T-helper 2 cell treated with Interferon-gamma antibody and Interleukin-4, amounts not matched to agents 5 μg/mL and 100 μg/mL, for 36 hours (primary cell): ENCODE measurements at places on chromosomes 1 and 21.

DNA sequence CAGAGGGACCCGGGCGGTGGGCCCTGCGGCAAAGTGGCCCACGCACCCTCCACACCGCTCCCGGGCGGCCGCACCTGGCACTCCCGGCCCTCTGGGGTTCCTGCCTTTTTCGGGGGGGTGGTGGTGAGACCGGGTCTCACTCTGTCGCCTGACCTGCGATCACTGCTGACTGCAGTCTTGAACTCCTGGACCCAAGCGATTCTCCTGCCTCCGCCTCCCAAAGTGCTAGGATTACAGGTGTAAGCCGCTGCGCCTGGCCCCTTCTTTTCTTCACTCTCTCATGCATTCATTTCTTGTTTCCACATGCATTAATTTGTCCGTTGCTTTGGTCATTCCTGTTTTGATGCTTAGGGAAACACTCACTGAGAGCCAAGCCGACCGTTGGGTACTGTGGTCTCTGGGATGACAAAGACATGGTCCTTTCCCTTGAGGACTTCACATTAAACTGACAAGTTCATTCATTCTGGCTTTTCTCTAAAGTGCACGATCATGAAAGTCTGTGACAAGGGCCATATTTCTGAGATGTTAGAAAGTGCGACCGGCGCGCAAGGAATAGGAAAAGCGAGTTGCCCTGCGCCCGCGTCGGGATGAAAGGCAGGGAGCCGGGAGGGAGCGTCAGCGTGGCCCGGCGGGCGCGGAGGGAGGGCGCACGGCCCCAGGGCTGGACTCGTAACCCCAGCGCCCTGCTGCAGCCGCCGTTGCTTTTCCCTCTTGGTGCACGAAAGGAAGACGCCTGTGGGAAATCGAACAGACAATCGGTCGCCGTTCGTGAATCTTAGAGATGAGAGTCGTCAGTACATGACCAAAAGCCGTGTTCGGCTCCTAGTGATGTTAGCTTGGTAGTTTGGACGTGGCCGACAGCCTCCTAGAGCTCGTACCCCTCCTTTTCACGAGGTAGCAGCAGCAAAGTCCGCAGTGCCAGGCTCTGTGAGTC lies 1.0 kb upstream of the MCOLN2 start:
- H3K27ac ChIP-seq, result peak overlapping the region; percentile 73
- H3K27me3 ChIP-seq, result peaks cover 30% of the 10 kb centered on the region
- H3K4me1 ChIP-seq, result peaks cover 44% of the 10 kb centered on the region
- H3K36me3 ChIP-seq, result peaks cover 13% of the 10 kb centered on the region

- no peak overlapping the region for H3K27ac ChIP-seq
- no peaks in the 10 kb centered on the region for H3K4me1 ChIP-seq
- DNase-seq, result no peak
- peaks cover 5% of the 10 kb centered on the region for H3K27me3 ChIP-seq
- no peak overlapping the region for H3K4me3 ChIP-seq
Measured at GRCh38 chr1:153000294-153000693, 1.3 kb upstream of the SPRR3 start.

- H3K27me3 ChIP-seq, result peaks cover 30% of the 10 kb centered on the region
- DNase-seq, result no peak
- no peak overlapping the region for H3K4me3 ChIP-seq
- no peak overlapping the region for H3K27ac ChIP-seq
- peaks cover 3% of the 10 kb centered on the region for H3K4me1 ChIP-seq
- no peaks in the 10 kb centered on the region for H3K36me3 ChIP-seq
Measured at GRCh38 chr1:217088011-217088410, 364.8 kb upstream of the ESRRG start.

DNA sequence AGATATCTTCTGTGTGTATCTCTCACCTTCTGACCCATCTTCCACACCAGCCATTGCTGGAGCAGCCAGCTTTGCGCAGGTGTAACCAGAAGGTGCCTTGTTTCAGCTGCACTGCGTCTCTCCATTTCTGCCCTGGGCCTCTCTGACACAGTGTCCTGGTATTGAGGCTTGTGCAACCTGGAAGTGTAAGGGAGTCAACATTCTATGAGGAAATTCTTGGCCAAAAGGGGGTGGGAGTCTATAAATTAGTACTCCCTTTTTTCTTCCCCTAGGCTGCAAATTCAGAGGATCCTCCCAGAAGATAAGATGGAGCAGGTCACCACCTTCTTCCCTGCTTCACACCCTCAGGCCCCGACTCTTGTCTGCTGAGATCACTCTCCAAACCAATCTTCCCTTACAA lies 109.1 kb downstream of the MRPS6 start:
- H3K27ac ChIP-seq, result no peak overlapping the region
- peaks cover 2% of the 10 kb centered on the region for H3K27me3 ChIP-seq
- no peak overlapping the region for H3K4me3 ChIP-seq
- peaks cover 5% of the 10 kb centered on the region for H3K4me1 ChIP-seq

DNA sequence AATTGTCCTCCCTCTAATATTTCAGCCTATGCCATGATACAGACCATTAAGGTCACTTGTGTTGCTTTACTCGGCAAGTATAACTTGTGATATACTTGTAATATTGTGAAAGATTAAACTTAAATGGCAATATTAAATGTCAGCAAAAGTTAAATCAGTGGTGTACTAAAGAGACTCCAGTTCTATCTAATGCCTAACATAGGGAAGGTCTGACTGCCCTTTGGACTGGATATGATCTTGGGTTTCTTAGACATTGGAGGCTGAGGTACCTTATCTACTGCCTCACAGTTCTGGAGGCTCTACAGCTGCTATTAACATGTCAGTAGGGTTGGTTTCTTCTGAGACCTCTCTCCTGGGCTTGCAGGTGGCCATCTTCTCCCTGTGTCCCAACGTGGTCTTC lies 89.9 kb downstream of the MT1HL1 start:
- no peak overlapping the region for H3K4me3 ChIP-seq
- no peaks in the 10 kb centered on the region for H3K27me3 ChIP-seq
- H3K36me3 ChIP-seq, result peaks cover 5% of the 10 kb centered on the region
- no peaks in the 10 kb centered on the region for H3K4me1 ChIP-seq
- no peak for DNase-seq
- H3K27ac ChIP-seq, result no peak overlapping the region

- H3K36me3 ChIP-seq, result no peaks in the 10 kb centered on the region
- peaks cover 3% of the 10 kb centered on the region for H3K4me1 ChIP-seq
- DNase-seq, result no peak
- H3K4me3 ChIP-seq, result no peak overlapping the region
Measured at GRCh38 chr1:64072089-64072793, 131.2 kb upstream of the UBE2U start.

GRCh38 chr1:236882678-236883077 lies 87.6 kb downstream of the MTR start:
- H3K36me3 ChIP-seq, result peaks cover 21% of the 10 kb centered on the region
- no peak for DNase-seq
- no peaks in the 10 kb centered on the region for H3K27me3 ChIP-seq
- no peak overlapping the region for H3K4me3 ChIP-seq
- no peaks in the 10 kb centered on the region for H3K4me1 ChIP-seq
- H3K27ac ChIP-seq, result no peak overlapping the region

- no peak for DNase-seq
- peaks cover 17% of the 10 kb centered on the region for H3K27me3 ChIP-seq
- H3K4me1 ChIP-seq, result no peaks in the 10 kb centered on the region
- no peaks in the 10 kb centered on the region for H3K36me3 ChIP-seq
- H3K27ac ChIP-seq, result no peak overlapping the region
Measured at GRCh38 chr1:51058858-51059257, 43.2 kb upstream of the C1orf185 start.

- peaks cover 57% of the 10 kb centered on the region for H3K4me1 ChIP-seq
- H3K27me3 ChIP-seq, result no peaks in the 10 kb centered on the region
- H3K4me3 ChIP-seq, result peak overlapping the region; percentile 92
- peak; percentile 75 for DNase-seq
- peak overlapping the region; percentile 88 for H3K27ac ChIP-seq
Measured at GRCh38 chr1:155977690-155978324, 540 bp downstream of the ARHGEF2 start.

- peak overlapping the region; percentile 58 for H3K27ac ChIP-seq
- peaks cover 2% of the 10 kb centered on the region for H3K36me3 ChIP-seq
- peaks cover 30% of the 10 kb centered on the region for H3K4me1 ChIP-seq
- peaks cover 31% of the 10 kb centered on the region for H3K27me3 ChIP-seq
Measured at GRCh38 chr1:23422241-23422877, 2.2 kb downstream of the TCEA3 start.

DNA sequence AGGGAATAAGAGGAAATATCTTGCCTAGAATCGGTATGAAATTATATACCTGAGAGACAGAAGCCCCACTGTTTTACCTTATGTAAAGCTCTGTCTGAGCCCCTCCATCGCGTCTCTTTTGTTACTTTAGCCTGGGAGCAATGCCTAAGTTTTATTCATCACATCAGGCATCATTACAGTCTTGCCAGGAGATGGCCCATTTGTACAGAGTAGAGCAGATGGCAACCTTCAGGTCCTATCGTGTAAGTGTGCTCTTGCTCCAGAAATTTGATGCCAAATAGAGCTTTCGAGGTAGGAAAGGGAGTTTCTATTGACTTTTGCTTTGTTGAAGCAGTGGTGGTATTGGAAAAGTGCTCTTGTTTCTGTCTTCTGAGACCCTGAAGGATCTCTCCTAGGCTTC lies 24.9 kb downstream of the CFAP126 start:
- H3K4me1 ChIP-seq, result peaks cover 2% of the 10 kb centered on the region
- H3K27me3 ChIP-seq, result no peaks in the 10 kb centered on the region
- no peak overlapping the region for H3K4me3 ChIP-seq
- no peak for DNase-seq
- no peak overlapping the region for H3K27ac ChIP-seq

DNA sequence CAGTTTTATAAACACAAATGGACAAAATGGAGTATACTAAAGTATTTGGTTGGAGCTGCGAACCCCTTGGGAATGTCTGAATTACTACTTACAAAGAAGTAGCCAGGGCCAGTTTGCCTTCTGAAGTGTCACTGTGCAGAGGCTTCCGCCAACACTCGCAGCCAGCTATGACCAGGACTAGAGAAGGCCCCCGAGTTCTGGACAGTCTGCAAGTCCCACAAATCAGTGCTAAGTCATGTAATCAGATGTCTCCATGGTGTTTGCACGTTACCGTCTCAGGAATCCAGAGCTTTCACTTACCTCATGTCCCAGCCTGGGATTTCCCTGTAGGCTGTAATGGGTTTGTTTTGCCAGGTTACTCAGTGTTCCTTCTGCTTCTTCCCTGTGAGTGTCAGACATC lies 106.6 kb upstream of the SPAG17 start:
- H3K4me1 ChIP-seq, result no peaks in the 10 kb centered on the region
- no peak for DNase-seq
- H3K4me3 ChIP-seq, result no peak overlapping the region
- no peaks in the 10 kb centered on the region for H3K27me3 ChIP-seq
- H3K27ac ChIP-seq, result no peak overlapping the region

DNA sequence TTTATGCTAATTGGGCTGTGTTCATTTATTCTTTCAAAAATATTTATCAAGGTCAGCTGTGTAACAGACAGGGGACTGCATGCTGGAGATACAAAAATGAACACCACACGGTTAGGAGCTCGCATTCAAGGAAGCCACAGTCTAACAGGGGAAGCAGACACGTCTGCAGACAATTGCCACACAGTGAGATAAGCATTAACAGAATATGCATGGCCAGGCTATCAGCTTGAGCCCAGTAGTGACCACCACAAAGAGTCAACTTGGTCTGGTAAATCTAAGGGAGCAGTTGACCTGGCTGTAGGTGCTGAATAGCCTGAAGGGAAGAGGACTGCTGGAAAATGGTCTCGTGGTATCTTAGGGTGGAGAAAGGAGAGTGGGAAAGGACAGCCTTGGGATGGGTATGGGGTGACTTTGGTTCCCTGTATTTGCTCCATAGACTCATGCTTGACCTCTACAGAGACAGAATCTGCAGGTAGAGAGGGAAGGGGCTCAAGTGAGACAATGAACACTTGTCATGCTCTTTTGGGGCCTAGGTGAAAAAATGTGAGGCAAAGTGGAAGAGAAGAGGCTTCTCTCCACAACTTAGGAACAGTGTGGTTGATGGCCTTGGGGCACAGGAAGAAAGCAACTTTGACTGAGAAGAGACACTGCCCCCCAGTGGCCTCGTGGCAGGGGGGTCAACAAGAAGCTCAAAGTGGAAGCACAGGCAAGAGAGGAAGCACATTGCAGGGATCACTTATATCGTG lies 7.6 kb upstream of the NPL start:
- H3K4me1 ChIP-seq, result peaks cover 15% of the 10 kb centered on the region
- DNase-seq, result peak; percentile 57
- no peak overlapping the region for H3K4me3 ChIP-seq
- no peak overlapping the region for H3K27ac ChIP-seq
- no peaks in the 10 kb centered on the region for H3K36me3 ChIP-seq

GRCh38 chr1:167775178-167775577 lies 53.4 kb downstream of the MPZL1 start:
- H3K27ac ChIP-seq, result no peak overlapping the region
- DNase-seq, result no peak
- H3K36me3 ChIP-seq, result peaks cover 18% of the 10 kb centered on the region
- peaks cover 10% of the 10 kb centered on the region for H3K4me1 ChIP-seq
- no peaks in the 10 kb centered on the region for H3K27me3 ChIP-seq

GRCh38 chr1:43267291-43267805 lies 2.4 kb upstream of the TMEM125 start:
- peaks cover 9% of the 10 kb centered on the region for H3K4me1 ChIP-seq
- H3K36me3 ChIP-seq, result peaks cover 1% of the 10 kb centered on the region
- no peak overlapping the region for H3K27ac ChIP-seq
- no peak overlapping the region for H3K4me3 ChIP-seq

- DNase-seq, result peak; percentile 44
- H3K27me3 ChIP-seq, result peaks cover 94% of the 10 kb centered on the region
- H3K27ac ChIP-seq, result peak within 1 kb of the TSS; percentile 82
- peaks cover 36% of the 10 kb centered on the region for H3K4me1 ChIP-seq
- H3K36me3 ChIP-seq, result peaks cover 6% of the 10 kb centered on the region
Measured at GRCh38 chr1:213987927-213988506, at the start of gene PROX1. TSS of gene PROX1 (plus strand) at chr1:213987973. CDS start at chr1:213996536, 8,563 bp downstream.
